ENCODE measurements at places on chromosomes 5 and 9.
A peak's percentile ranks its signal among the peaks of the same experiment; 100 is the strongest.

DNA sequence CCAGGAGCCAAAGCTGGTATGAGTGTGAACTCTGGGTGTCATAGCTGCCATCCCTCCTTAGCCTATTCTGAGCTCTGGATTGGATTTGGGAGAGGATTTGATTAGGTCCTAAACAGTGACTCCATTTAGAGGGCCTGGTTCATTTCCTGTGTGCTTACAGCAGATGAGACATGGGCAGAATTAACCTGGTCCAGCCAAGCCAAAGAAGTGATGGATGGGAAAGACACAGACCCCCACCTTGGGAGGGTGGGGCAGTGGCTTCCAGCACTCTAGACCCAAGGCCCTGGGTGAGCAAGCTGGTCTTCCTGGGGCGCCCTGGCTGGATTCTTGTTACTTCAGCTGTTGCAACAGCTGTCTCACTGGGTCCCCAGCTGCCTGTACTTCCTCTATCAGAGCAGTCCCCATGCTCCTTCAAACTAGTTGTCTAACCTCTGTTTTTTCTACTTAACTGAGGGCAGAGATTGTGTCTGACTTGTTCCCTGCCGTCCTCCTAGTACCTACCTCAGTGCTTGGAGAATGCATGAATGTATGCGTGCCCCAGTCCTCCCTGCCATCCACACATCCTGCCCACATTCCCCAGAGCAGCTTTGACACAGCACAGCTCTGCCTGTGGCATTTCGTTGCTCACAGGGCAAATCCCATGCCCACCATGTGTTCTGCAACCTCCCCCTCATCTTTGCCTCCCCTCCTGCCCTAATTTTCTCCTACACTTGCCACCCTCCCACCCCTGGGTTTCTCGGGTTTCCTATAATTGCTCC is 115.9 kb downstream of the RGS3 start:
- no peak for DNase-seq

DNA sequence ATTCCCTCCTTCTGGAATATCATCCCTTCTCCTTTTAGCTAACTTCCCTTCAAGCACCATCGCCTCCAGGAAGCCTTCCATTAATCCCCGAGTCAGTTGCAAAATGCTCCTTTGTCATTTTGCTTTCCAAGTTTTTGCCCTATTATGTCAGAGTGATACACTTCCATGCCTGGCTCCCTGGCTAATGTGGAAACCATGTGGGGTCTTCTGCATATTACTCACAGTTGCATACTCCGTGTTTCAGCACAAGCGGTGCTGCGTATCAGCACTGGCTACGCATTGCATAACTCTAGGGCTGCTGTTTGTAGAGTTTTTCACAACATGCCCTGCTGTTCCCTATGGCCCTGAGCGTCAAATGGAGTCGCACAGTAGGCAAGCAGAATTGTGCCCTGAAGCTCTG is 1.9 kb downstream of the TEX53 start:
- no peak for DNase-seq

- peak; percentile 11 for DNase-seq
Measured at GRCh38 chr9:4366591-4367330, 66.9 kb upstream of the GLIS3 start.

GRCh38 chr5:154571325-154572035 is 93.5 kb upstream of the HAND1 start:
- no peak for DNase-seq

GRCh38 chr9:17824616-17825264 is 245.9 kb downstream of the SH3GL2 start:
- no peak for DNase-seq

GRCh38 chr5:43305948-43306565 is 7.2 kb downstream of the HMGCS1 start:
- no peak for DNase-seq

DNA sequence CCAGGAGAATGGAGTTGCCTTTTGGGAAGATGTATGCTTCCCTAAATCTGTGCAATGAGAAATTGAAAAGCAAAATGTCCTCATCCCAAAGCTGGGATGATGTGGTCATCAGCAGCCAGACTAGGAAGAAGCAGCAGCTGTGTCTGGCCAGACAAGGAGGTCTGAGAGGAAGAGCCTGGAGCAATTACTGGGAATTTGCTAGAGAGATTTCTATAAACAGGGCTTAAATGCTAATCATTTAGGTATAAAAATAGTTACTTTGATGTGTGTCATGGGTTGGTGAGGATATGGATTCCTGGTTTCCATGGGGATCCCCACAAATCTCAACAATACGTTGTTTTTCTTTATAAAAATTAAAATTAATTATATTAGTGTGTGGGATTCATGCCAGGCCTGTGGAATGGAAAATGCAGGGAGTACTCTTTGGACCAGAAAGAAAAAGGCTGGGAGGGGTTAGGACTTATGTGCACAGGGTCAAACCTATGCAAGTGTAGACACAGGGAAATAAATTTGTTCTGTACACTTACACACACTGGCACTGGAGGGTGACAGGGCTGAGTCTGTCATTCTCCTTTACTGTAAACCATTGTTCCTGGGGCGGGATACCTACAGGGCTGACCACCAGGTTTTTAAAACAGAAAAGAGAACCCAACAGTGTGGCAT is 58.7 kb upstream of the TRPC7 start:
- no peak for DNase-seq

DNA sequence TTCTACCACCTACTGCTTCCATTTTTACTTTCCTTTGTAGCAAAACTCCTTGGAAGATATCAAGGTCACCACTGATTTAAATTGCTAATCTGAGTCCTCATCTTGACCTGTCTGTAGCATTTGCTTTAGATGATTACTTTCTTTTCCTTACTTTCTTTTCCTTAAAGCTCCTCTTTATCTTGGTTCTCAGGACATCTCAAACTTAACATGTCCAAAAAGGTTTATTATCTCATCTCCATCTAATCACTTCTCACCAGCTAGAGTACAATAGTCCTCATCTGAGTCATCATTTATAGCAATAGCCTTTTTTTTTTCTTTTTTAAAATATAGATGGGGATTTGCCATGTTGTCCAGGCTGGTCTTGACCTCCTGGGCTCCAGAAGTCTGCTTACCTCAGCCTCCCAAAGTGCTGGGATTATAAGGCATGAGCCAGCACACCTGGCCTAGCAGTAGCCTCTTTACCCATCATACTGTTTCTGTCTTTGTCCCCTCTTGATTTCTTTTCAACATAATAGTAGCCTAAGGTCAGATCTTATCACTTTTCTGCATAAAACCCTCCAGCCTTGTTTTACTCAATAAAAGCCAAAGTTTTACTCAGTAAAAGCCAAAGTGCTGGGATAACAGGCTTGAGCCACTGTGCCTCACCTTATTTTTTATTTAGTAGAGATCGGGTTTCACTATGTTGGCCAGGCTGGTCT is 32.9 kb upstream of the GPR21 start:
- DNase-seq: no peak

- no peak for DNase-seq
Measured at GRCh38 chr9:73701415-73702057, 549.9 kb downstream of the ANXA1 start.

GRCh38 chr5:38267372-38267771 is 9.0 kb downstream of the EGFLAM start:
- no peak for DNase-seq

GRCh38 chr5:110269478-110270142 is 456.9 kb downstream of the TMEM232 start:
- DNase-seq: no peak

DNA sequence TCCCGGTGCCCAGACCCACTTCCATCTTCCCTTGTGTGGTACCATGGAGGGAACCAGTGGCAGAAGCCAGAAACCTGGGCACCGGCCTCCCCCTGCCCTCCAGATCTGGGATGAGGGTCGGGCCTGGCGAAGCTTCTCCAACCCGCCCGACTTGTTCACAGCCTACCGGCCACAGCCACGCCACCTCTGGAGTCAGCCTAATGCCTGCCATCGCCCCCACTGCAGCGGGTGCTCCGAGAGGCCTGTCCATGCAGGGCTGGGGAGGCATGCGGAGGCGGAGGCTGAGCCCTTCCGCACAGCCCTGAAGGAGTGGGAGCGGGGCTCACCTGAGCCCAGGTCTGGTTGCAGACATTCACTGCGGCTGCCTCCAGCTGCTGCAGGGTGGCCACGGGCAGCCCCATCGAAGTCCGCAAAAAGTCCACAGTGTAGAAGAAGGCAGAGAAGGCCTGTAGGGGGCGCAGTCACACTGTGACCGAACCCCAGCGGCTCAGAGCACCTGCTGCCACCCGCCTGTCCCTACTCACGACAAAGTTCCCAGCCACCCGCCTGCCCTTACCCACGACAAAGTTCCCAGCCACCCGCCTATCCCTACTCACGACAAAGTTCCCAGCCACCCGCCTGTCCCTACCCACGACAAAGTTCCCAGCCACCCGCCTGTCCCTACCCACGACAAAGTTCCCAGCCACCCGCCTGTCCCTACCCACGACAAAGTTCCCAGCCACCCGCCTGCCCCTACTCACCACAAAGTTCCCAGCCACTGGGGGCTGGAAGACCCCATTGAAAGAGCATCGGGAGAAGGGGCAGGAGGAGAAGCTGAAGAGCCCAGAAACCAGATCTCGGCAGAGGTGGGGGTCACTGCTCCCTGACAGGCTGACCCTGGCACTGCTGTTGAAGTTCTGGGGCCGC is 3.8 kb upstream of the NPDC1 start:
- DNase-seq: no peak

DNA sequence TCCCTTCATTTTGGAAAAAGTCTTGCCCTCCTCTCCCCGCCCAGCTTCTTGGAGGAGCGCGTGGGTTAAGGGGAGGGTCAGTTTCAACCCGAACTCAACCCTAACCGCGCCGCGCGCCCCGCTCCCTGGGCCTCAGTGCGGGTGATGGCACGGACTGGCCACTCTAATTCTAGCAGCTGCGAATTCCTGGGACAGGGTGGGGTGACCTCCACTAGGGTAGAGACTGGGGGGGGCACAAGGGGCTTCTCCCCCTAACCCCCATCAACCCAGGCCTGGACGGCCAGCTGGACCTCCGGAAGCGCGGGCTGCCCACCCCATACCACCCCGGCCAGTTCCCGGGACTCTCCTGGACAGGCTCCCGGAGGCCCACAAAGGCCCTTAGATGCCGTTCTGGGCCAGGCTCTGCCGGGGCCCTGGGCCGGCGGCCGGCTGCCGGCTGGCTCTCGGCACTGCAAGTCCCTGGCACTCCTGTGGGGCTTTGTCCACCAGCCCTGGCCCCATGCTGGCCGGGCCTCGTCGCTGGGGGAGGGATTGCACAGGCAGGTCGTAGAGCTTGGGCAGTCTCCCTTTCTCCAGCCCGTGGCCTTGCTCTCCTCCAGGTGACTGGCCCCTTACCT is 7.2 kb upstream of the PSD2 start:
- DNase-seq: no peak
